NCI-H446 treated with DMSO at 0.1 percent for 48 hours (cell line): ENCODE measurements at places on chromosomes 1 and 21.

- no peak for DNase-seq
Measured at GRCh38 chr1:45894331-45894730, 90.9 kb downstream of the MAST2 start.

DNA sequence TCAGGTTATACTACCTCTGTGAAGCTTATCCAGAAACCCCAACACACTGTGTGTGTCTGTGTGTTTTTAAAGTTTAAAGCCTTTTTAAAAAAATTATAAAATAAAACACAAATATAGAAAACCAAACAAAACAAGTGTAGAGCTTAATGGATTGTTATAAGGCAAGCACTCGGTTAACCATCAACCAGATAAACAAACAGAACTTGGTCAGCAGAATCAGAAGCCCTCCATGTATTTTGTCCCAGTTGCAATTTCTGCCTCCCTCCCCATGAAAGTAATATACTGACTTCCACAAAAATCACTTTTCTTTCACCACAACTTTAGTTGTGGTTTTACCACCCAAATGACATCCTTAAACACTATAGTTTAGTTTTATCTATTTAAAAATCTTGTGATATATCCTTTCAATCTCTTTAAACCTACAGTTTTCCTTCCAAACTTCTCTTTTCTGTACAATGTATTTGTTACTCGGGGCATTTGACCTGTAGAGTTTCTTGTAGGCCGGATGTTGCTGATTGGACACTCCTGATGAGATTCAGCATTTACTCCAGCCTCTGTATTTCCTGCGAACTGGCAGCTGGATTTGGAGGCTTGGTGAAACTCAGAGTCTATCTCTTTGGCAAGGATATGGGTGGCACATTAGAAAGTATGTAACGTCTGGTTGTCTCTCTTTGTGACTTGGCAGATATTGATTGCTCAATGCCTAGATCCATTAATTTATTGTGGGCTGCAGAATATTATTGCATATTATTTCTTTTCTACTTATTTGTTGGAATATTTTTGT is 8.6 kb downstream of the PAPPA2 start:
- no peak for DNase-seq

GRCh38 chr1:247274605-247275256 is 18.9 kb downstream of the VN1R5 start:
- no peak for DNase-seq

- DNase-seq, result no peak
Measured at GRCh38 chr1:160007577-160008200, 24.1 kb downstream of the PIGM start.

- DNase-seq, result no peak
Measured at GRCh38 chr1:25501235-25502058, 42.0 kb upstream of the LDLRAP1 start.

- no peak for DNase-seq
Measured at GRCh38 chr1:204080163-204080903, 7.4 kb downstream of the SOX13 start.

DNA sequence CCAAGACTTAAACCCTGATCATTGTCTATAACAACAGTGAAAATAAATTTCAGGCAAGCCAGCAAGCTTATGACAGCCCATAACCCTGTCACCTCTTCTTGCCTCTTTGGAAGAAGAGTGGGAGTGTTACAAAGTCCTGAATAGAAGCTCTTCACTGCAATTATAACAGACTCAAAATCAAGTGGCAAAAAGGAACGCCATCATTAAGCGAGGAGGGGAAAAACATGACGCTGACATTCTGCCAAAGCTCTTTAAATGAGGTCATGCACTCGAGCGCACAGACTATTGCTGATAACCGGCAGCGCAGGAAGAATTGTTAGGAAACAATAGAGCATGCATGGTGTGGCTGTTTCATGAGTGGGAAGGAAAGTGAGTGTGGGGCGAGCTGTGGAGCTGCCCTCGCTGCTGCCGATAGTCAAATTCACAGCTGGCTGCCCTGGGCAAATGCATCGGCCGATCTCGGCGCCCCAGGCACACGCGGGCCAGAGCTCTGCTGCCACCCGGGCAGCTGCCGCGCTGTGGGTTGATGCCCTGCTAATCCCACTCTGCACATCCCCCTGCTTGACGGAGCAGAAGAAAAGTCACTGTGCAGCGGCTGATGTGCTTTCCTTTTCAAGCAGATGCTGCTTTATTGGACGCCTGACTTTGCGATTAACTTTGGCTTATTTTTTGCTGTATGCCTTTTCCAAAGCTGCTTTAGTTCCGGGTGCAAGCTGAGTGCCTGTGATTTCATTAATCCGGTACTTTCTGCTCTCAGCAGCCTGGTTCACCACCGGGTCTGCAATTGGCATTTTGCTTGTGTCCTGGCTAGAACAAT is 102.4 kb upstream of the ST6GALNAC5 start:
- peak; percentile 15 for DNase-seq

DNA sequence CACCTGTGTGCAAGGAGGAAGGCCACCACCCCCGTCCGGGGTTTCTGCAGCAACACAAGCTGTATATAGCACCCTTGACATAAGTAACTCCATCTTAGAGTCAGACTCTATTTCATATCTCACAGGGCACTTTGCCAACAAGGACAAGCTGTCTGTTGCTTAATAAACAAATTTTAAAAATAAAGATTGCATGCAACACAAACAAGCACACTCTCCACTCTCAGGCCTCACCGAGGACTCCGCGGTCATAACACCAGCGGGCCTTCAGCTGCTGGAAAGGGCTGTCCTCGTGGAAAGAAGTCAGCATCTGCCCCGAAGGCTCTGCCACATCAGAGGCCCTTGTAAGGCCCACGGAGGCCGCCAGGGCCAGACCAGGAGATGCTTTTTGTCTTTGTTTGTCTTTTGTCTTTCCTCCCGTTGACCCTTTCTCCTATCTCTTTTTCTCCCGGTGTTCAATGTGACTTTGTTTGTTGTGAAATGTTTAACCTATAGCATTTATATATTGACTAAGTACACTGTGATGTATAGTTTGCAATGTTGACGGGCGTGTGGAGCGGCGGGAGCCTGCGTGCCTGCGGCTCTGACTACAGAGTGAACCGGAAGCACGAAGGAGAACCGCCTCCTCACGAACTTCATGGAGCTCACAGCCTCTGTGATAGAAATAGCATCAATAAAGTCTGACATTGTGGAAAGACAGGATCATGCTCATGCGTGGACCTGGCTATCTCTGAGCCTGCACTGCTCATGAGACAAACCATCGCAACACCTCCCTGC is 24.1 kb downstream of the MEGF6 start:
- DNase-seq, result no peak

DNA sequence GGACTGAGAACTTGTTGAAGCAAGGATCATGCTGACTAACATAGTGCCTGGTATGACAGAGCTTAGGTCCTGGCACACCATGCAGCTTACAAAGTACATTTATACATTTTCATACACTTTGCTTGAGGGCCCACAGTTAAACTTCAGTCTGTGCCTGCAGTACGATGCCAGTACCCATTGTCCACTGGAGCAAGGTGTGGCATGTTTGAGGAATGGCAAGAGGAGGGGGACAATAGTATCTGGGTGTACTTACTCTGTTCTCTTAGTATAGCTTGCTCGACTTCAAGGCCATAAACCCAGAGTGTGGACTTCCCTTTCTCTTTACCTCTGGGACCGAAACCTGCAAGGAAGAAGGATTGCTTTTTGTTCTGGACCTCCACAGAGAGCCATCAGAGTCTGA is 6.8 kb upstream of the YBX1 start:
- no peak for DNase-seq
